Right lobe of liver (tissue), 6 donors: ENCODE measurements at places on chromosomes 5 and 9. TPM values are rescaled to one million over a fixed set of nuclear protein-coding genes. Genes with fewer than 3 reads are reported as not detected.
A peak's percentile ranks its signal among the peaks of the same experiment; 100 is the strongest.

DNA sequence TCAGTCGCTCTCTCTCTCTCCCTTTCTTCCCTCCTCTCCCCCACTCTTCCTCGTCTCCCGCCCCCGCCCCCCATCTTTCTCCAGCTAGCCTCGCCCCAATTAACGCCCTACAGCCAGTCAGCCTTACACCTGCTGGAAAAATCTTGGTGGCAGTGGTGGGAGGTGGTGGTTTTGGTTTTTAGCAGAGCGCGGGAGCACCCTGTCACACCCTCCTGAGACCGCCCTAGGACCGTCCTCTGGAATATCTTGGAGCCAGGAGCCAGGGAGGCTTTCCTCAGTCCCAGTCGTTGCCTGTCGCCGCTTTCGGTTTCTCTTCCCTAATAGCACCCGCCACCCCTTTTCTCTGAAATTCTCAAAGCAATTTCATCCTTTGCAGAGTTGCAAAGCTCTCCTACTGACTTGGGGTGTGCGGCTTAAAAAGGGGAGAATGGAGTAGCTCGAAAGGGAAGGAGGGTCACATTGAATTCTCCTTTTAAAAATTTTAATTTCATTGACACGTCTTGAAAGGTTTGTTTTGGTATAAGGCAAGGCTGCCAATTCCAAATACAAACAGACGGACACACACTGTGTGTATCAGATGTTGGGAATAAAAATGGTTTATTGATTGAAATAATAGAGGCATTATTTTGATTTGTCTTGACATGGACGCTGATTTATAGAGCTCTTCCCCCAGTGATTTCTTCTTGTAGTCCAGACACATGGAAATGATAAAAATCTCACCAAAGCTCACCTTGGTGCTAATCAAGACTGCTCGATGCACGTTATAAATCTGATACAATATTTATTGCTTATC lies 301.3 kb downstream of the PARP8 start:
- peak; percentile 44 for DNase-seq

DNA sequence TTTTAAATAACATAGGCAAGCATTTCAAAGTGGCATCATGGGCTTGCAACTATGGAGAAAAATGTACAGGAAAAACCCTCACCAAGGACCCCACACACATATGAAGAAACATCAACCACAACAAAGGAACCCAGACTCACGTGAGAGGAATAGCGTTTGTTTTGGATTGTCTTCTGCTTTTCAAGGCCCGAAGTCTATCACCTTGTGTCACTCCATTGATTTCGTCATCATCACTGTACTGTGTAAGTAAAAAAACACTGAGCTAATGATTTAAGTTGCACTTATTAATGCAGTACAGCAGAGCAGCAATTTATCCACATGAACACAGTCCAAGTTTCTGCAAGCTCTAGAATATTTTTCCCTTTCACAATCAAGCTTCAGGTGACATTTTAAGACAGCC lies 72.4 kb downstream of the HABP4 start:
- no peak for DNase-seq

- no peak for DNase-seq
These were observed 86.4 kb downstream of the GALNT10 start for GRCh38 chr5:154276973-154277331.

- DNase-seq, result no peak
These were observed 54.3 kb upstream of the ZSWIM6 start for GRCh38 chr5:61277781-61278180.

- no peak for DNase-seq
These were observed 377.8 kb downstream of the KIAA0825 start for GRCh38 chr5:94240596-94240992.

DNA sequence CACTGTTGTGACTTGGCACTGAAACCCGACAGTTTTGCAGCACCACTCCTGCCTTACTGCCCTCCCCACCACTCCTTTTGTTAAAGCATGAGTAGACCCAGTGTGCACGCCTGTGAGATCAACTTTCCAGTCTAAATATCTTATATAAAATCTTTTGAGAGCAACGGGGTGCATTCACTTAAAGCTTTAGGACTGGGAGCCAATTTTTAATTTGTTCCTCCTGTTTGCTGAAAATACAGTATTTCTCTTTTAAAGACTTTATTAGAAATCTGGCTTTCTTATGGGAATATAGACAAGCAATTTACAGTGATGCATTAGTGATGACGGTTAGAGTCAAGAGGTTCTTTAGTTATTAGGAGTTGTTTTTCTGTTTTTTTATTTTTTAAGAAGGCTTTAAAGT lies 397.5 kb downstream of the TMEM167A start:
- no peak for DNase-seq

GRCh38 chr9:98783518-98784226 lies 12.7 kb downstream of the ANKS6 start:
- no peak for DNase-seq

GFPT2 gene
- total RNA-seq, result 0.32 TPM

DNA sequence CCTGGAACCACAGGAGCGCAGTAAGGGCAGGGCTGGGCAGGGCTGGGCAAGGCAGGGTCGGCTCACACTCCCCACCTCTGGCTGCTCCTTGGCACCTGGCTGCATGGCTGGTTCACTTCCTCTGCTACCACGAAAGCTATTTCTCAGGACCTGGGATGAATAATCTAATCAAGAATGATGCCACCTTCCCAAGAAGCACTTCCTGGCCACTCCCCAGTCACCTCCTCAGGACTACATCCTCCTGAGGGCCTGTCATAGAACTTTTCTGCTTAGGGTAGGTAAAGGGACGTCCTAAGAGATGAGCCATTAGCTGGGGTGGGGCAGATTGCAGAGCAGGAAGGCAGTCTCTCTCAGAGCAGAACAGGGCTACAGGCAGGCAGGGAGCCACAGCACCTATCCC lies 288.2 kb upstream of the MAP3K1 start:
- DNase-seq, result no peak

DNA sequence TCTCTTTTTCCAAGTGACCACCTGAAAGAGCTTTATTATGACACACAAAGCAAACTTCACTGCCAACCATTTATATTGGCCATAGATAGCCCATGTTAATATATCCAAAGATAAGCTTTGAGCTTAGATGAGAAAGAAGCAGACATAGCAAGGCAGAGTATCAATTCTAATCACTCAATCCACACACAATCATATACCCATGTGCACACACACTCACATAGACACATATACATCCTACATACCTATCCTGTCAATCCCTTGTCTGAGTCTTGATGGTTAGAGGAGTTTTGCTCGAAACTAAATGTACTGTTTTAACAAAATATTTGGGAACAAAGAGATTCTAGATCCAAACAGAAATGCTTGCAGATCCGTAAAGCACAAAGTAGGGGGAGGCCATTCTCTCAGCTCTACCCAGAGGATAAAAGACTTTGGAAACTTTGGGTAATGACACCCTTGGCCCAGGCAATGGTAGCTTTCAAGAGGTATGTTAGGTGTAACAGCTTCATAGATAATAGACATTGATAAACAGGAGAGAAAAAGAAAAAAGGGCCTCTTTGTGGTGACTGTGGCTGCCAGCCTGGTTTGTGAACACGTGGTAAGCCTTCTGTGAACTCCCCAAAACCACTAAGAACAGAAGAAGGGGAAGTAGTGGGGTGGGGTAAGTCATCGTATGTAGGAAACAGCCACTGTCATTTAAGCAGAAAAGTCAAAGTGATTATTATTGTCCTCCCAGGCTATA lies 121.6 kb downstream of the TLR4 start:
- DNase-seq, result no peak

DNA sequence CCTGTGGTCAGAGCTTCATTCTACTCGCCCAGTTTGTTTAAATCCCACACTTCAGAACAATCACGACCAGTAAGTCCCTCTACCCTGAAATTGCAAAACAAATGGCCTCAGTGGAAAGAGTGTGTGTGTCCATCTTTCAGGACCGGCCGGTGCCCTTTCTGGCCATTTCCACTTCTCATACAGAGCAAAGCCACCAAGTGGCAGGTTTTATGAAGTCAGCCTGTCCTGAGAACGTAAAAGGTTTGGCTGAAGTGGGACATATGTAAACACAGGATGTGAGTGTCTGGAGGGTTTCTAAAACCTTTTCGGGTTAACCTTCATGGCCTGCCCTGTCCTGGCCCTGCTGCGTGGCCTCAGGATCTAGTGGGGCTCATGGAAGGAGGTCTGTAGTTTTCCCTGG lies 24.7 kb downstream of the NXNL2 start:
- DNase-seq, result no peak

MYMK gene
- total RNA-seq, result not detected

GRCh38 chr9:7115606-7116005 lies 357.8 kb downstream of the KDM4C start:
- no peak for DNase-seq

SPATA31C1 gene
- total RNA-seq, result not detected

- no peak for DNase-seq
These were observed 667 bp downstream of the FBXO10 start for GRCh38 chr9:37575511-37575914.

KIF4B gene
- total RNA-seq, result not detected

MACROH2A1 gene
- 59.4 TPM for total RNA-seq

DNA sequence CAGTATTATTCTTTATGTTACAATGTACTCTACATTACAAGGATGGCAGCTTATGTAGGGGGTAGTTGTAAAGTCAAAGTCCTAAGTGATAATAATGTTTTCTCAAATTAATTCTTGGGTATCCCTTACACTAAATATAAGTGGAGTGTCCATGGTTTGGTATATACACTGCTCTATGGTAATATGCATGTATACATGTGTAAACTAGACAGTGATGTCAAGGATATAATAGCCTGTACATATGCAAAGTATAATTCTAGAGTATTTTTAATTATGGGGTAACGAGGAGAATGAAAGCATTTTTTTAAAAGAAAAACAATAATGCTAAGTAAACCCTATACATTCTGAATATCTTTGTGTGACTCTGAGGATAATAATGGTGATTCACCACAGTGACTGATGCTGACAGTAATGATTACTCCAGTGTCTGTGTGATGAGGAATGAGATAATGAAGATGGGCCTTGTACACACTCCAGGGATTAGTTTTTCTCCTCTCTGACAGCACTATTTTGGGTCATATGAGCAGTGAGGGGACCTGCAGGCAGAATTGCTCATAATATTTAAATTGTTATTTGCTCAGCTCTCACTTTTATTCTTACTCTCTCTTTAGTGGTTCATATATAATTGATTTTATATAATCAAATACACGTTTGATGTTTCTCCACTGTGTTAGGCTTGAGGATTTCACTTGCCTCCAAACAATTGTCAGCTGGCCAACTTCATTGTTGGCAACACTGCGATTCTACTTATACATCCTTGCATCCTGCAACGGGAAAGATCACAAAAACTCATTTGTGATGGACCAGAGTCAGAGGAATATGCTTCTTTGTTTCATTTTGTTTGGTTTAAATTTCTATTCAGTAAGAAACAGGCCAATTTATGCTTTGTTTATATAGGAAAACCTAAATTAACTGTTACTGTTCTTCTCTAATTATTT lies 88.2 kb downstream of the NREP start:
- no peak for DNase-seq

DNA sequence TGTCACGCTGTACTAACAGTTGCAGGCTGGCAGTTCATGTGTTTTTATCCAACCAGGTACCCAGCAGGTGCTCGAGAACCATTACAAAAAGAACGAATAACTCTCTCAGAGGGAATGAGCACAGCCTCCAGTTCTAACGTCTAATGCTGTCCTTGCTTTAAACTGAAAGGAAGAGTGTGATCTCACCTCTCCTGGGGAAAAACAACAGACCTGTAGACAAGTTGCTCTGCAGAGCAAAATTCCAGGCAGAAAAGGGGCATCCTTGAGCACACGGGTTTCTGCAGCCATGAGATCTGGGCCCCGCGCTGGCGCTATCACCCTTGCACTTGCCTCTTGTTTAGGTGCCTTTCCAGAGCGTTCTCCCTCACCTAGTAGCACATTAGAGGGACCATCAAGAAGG lies 92.5 kb upstream of the DNAH5 start:
- no peak for DNase-seq
